ENCODE measurements at places on chromosomes 1 and 21. TPM values are rescaled to one million over a fixed set of nuclear protein-coding genes. Genes with fewer than 3 reads are reported as not detected.

DNA sequence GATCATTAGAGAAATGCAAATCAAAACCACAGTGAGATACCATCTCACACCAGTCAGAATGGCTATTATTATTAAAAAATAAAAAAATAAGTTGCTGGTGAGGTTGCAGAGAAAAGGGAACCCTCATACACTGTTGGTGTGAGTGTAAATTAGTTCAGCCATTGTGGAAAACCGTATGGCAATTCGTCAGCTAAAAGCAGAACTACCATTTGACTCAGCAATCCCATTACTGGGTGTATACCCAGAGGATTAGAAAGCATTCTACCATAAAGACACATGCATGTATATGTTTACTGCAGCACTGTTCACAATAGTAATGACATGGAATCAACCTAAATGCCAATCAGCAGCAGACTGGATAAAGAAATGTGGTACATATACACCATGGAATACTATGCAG is 42.2 kb downstream of the GIPC2 start:
- no peak for DNase-seq

DNA sequence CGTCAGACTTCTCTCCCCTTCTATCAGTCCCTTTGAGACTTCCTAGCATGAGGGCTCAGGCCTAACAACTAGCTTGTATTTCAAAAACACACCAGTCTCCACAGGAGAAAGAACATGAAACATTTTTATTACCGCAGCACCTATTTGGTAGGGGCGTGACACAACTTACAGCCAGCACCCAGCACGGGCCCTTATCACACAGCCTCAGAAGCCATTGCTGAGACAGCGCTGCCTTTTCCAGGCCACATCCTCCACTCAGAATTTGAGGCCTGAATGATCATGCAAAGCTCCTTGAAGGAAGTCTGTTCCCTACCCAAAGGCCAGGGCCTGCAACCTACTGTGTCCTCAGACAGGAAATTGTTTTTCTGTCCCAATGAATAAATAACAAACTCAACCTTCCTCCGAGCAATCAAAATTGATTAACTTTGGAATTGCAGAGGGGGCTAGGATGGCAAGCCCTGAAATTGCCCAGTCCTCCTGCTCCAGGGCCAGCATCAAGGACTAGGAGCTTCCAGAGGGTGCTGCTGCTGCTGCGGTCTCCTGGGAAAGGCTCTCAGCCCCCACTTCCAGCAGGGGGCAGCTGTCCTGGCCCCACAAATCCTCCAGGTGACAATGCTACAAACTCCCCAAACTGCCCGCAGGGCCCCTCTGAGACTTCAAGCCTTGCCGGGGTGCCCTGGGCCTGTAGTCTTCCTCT is 94.3 kb upstream of the GALNT2 start:
- no peak for DNase-seq

- no peak for DNase-seq
These were observed 27.8 kb downstream of the SLC26A9 start for GRCh38 chr1:205915354-205915990.

- no peak for DNase-seq
These were observed 98.8 kb downstream of the RAVER2 start for GRCh38 chr1:64843675-64844074.

GRCh38 chr1:62476525-62477219 is 39.8 kb downstream of the USP1 start:
- no peak for DNase-seq

DNA sequence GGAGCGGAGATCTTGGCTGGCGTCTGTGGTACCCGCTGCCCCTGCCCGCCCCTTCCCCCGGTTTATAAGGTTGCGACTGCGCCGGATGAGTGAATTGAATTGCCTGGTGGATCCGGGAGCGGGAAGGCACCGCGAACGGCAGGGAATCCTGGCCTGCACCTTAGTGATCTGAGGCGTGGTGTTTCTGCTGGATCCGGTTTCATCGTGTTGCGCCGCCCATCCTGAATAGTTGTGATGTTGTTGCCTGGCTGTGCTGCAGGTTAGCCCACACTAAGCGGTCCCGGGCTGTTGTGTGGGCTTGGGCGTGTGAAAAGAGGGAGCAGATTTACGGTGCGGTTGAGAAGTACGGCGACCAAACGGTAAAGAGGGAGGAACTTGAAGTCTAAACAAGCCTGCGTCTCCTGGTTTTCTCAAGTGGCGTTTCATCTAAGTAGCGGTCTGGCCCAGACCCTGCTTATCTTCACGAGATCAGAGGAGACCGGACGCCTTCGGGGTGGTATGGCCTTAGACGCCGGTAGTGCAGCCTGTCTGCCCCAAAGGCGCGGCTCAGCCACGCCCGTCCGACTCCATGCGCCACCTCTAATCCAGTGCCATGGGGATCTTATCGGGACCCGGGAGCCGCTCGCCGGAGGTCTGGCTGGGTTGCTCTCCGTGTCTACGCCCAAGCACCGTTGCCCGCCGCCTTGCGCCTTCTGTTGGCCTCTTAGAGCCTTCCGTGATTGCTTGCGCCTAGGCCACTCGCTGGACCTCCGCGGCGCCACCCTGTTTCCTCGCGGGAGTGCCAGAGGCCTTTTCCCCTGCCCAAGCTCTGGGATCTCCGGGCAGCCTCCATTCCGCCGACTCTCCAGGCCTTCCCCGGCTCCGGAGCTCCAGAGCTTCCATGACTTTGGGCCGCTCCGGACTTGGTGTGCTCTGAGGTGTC is 87.5 kb upstream of the RHOU start:
- DNase-seq, result peak; percentile 70

GRCh38 chr1:145714524-145715111 is 4.7 kb upstream of the CD160 start:
- peak; percentile 23 for DNase-seq

DNA sequence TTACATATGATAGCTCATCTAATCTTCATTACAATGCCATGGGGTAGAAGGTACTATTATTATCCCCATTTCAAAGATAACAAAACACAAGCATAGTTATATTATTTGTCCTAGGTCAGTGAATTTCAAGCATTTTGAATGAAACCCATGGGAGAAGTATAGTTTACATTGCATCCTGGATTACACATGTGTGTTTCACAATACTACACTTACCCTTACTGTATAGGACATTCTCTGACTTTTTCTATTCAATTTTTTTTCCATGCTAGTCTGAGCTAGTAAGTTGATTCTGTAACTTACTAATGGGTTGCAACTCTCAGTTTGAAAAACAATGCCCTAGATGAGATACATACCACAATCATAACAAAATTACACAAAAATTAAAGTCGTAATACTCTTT is 8.7 kb upstream of the GPX7 start:
- no peak for DNase-seq

- no peak for DNase-seq
These were observed 101.2 kb downstream of the FMN2 start for GRCh38 chr1:240192851-240193250.

- DNase-seq, result peak; percentile 40
These were observed 170.3 kb downstream of the ZC3H11B start for GRCh38 chr1:219442611-219443061.

The EDARADD gene
- polyA plus RNA-seq, result 2.2 TPM

All from kidney (tissue), 22 donors.